EH (cell line): ENCODE measurements at places on chromosomes 7 and 10.

- DNase-seq, result no peak
These were observed 83.0 kb upstream of the NPSR1 start for GRCh38 chr7:34575006-34575405.

DNA sequence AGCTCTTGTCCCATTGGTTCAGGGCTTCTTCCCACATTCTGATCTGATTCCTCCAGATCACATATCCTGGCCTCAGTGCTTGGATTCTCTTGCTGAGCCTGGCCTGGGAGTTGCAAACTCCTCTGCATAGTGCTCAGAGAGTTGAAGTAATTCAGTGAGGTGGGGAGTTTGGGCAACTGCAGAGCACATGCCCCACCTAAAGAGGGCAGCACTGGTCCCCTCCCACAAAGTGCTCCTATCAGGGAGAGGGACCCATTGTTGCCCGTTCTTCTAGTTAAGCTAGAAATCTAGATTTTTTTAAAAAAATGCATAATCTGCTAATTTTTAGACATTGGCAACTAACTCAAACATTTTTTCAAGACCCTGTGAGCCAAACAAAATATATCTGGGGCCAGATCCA is 45.1 kb downstream of the CHN2 start:
- DNase-seq, result no peak

DNA sequence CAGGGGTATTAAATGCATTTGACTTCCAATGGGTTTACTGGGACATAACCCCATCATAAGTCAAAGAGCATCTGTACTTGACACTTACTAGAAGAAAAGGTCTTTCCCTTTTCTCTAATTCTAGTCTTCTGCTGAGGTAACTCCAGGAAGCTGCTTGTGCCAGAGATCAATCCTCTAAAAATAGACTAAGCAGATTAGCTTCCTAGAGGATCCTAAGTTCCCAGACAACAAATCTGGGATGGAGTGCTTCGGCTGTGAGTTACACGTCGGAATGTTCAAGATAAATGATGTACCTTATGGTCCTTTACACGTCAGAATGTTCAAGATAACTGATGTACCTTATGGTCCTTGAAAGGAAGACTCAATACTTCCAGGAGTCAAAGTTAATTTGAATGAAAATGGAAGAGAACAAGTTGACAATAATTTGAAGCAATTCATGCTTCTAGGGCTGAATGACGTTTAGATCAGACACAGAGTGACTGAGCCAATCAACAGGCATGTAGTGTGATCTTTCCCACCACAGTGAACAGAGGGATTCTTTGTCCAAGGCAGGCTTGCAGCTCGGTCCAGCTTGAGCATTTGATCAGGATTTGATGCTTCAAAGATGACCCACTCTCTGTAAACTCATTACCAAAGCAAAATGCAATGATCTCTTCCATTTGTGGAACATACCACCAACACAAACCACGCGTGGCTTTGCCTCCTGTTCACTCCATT is 63.8 kb downstream of the SLC37A3 start:
- no peak for DNase-seq

GRCh38 chr10:64261676-64262075 is 740.5 kb downstream of the REEP3 start:
- DNase-seq, result no peak

DNA sequence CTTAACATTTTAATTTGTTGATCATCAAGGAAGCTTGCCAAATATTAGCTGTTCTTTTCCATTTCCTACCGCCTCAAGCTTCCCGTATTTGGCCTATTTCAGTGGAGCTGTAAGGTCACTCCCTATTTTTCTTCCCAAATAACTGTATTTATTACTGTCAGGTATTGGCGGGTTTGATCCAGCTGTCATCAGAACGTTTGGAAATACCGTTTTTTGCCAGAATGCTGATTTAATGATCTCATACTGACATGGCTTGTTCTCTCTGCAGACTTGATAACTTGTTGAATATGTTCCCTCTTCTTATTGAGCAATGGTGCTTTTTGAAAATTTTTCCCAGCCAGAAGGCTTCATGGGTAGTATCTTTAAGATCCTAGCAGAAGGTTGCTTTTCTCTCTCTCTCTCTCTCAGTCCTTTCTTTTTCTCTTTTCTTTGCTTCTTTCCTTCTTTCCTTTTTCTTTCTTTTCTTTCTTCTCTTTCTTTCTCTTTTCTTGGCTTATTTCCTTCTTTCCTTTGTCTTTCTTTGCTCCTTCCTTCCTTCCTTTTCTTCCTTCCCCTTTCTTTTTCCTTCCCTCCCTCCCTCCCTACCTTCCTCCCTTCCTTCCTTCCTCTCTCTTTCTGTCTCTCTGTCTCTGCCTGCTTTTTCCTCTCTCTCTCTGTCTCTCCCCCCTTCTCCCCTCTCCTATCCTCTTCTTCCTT is 42.1 kb downstream of the CUX1 start:
- peak; percentile 9 for DNase-seq

DNA sequence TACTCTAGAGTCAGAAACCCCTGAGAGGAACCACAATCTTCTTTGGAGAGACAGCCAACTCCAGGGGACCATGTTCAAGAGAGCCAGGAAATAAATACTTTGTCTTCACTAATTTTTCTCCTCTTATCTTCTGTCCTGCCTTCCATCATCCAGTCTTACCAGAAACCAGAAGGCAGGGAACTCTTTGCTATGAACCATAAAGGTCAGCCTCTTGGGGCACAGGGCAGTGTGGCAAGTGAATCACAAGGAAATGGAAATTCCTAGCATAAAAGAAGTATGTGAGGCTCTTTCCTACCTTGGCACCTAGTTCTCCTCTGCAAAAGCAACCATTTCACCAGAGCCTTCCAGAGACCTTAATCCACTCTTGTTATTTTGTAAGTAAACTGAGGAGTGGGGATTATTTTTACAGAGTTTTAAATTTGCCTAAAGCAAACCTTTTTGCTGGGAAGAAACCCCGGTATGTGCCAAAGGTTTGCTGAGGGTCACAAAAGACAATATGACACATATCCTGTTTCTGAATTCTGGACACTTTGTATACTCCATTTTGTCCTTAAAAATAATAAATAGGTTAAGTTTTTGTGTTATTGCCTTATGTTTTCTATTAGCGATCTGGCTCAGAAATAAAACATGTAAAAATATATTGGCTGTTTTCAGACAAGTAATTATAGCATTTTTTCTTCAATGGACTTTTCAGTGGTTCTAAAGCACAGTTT is 87.1 kb downstream of the ADAM22 start:
- no peak for DNase-seq

GRCh38 chr10:13834581-13835286 is 248.0 kb downstream of the PRPF18 start:
- peak; percentile 74 for DNase-seq

GRCh38 chr10:10330418-10330817 is 687.3 kb upstream of the CELF2 start:
- no peak for DNase-seq

- no peak for DNase-seq
These were observed 1.6 kb downstream of the GTF2IRD1 start for GRCh38 chr7:74455291-74455804.

DNA sequence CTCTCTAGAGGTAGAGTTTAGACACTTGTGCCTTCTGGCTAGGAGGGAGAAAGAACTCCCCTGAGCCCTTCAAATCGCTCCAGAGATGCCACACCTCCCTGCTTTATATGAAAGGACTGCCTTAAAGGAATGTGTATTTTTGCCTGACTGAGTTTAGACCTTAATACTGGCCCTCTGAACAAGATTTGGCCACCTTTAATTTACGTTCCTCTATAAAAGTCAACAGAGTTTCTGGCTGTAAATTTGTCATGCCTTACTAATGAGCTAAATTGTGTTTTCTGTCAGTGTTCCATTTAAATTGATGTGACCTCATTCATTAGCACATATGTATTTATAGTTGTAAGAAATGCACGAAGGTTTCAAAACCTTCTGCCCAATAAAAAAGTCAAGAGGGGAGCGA is 48.0 kb downstream of the SEMA3C start:
- no peak for DNase-seq

- DNase-seq, result peak; percentile 97
These were observed 10.4 kb downstream of the TNS3 start for GRCh38 chr7:47571331-47572093.

GRCh38 chr10:76881477-76882220 is 756.0 kb downstream of the KCNMA1 start:
- DNase-seq, result peak; percentile 21

DNA sequence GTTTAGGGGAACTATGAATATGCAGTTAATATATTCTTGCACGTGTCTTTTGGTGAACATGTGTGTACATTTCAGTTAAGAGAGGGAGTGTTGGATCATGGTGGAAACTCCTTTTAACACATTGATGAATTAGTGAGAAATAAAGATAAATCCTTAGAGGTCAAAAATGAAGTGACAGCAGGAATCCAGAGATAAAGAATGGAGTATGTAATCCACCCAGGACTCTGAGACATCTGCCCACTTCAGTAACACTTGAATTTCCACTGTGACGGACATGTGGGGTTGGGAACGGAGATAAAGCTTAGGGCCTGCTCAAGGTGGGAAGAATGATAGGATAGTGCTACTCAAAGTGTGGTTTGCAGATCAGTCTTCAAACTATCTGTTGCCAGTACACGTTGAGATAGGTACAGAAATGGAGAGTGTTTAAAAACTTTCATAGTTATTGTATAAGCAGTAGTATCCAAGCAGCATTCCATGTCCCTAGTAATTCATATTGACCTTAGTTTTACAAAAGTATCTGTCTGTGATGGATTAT is 6.6 kb upstream of the RELN start:
- DNase-seq, result no peak

- DNase-seq, result peak; percentile 86
These were observed 109.9 kb downstream of the ZMIZ1 start for GRCh38 chr10:79178614-79179163.

- no peak for DNase-seq
These were observed 15.9 kb downstream of the TTYH3 start for GRCh38 chr7:2647594-2648172.

DNA sequence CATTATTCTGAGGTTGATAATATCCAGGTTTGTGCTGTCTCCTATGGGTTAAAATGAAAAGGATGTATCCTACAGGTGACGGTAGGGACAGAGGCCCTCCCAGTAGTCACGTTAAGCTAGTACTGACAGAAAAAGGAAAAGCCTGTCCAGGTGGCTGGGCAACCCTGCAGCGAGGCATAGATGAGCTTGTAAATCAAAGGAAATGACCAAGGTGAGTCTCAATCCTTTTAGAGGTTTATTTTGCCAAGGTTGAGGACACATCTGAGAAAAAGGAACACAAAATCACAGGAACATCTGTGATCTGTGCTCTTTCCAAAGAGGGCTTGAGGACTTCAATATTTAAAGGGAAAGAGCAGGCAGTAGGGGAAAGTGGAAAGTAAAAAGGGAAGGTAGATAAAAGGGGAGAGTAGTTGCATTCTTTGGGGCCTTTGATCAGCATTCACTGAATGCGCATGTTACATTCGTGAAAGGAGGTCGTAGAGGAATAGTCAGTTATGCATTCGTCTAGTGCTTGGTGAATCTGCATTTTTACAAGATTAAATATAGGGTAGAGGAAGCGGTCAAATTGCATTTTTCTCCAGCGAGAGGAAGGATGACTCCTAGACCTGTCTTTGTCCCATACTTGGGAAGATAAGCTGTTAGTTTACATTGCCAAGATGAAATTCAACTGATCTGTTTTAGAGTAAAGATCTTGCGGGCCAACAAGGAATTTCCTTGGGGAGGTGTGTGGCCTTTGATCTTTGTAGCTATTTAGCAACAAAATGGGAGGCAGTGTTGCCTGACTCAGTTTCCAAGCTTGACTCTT is 884 bp upstream of the GSTO1 start:
- DNase-seq, result peak; percentile 61

DNA sequence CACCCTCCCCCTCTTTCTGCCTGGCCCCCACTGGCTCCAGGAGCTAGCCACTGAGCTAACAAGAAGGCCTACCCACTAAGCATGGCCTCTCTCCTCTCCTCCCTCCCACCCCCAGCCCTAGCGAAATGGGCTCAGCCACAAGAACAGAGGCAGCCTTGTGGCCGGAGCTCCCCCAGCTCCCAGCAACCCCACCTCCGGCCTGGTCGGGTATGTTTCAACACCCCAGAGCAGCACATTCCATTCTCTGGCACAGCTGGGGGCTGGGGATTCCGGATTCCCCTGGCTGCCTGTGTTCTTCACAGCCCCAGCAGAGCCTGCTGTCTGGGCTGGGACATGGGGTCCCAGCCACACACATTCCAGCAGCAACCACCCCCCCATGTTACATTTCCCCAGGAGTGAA is 9.0 kb downstream of the SFRP5 start:
- peak; percentile 17 for DNase-seq

DNA sequence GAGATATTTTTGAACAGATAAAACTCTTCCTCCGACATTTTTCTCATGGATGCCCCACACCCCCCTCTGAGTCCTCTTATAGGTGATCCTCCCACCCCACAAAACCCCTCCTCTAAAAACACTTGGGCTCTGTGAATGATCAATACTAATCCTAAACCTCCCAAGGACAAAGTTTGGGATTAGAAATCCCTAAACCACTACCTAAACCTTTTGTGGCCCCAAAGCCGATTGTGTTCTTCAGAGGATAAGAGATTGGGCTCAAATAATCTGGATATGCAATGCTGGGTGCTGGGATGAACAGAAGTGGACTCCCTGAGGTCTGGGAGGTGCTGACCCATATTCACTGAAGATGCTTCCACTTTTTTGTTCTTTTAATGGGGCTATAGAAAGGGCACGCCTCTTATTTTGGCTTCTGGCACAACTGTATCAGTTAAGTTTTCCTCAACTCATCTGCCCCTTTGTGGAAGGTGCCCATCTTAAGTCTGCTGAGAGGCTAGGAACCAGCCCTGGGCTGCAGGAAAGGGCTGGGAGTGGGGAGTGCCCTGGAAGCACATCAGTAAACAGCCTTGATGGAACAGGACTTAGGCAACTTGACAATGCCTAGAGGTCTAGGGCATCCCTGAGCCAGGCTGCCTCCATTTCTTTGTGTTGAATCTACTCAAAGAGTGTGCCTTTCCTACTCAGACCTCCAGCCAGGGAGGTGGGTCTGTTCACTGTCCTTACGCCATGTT is at the start of gene OPN1SW:
OPN1SW (minus strand) TSS at position 51 of the 731 bp plus-strand sequence; CDS start at position 38, 13 bp downstream.
- DNase-seq, result peak; percentile 23

- DNase-seq, result no peak
These were observed 23.2 kb downstream of the GPR141 start for GRCh38 chr7:37706804-37707203.

DNA sequence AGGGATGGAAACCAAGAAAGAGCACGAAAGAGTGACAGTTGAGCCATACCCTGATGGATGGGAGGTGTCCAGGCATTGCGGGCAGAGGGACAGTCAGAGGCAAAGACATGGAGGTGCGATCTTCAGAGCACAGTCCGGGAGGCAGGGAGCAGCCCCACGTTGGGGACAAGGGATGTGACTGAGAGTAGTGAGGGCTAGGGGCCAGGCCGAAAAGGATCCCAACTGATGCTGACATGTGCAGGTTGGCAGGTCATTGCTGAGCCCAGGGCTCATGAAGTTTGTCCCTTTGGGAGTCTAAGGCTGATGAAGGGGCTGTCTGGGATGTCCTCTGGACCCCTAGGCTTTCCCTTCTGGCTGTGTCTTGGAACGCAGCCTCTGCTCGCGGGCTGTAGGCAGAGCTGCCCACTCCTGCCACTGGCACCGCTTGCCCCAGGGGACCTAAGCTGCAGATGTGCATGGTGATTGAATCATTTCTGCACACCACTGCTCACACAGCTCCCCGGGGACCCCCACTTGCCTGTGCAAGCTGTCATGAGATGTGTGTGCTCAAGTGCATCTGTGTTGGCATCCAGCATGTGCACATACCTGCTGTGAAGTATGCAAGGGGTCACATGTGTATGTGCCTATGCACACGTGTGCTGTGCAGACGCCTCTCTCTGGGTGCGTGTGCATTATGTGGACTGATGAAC is 125.1 kb downstream of the ZMIZ1 start:
- DNase-seq, result no peak
